ENCODE measurements at places on chromosomes 2 and 18. TPM values are rescaled to one million over a fixed set of nuclear protein-coding genes. Genes with fewer than 3 reads are reported as not detected.

Gene CCDC195
- not detected for total RNA-seq

Gene SLC66A3
- 8.1 TPM for total RNA-seq

Gene GKN2
- not detected for total RNA-seq

Gene KIF5C
- 421 TPM for total RNA-seq

Gene EMILIN1
- 6.2 TPM for total RNA-seq

Gene IL37
- not detected for total RNA-seq

Gene PRKAG3
- not detected for total RNA-seq

Gene LMAN2L
- 23.8 TPM for total RNA-seq

Gene TOGARAM2
- 2.3 TPM for total RNA-seq

Gene CD226
- total RNA-seq: 1.8 TPM

Gene GAL3ST2
- 0.69 TPM for total RNA-seq

Gene RIT2
- total RNA-seq: 59.3 TPM

Gene CRYGC
- not detected for total RNA-seq

Gene STEAP3
- 1.8 TPM for total RNA-seq

Gene SLC11A1
- total RNA-seq: 3.5 TPM

Gene SH3RF3
- 6.5 TPM for total RNA-seq

Gene KHK
- 8.8 TPM for total RNA-seq

Gene FOXD4L1
- 0.69 TPM for total RNA-seq

Gene ACAA2
- 25.6 TPM for total RNA-seq

Gene CD28
- 0.69 TPM for total RNA-seq

Gene HNMT
- 43.6 TPM for total RNA-seq

Gene DYSF
- total RNA-seq: 1.8 TPM

Gene XIRP2
- 0.92 TPM for total RNA-seq

Gene PKP4
- 105 TPM for total RNA-seq

Gene MC2R
- not detected for total RNA-seq

Gene MC5R
- total RNA-seq: 0.69 TPM

Gene NT5C1B
- not detected for total RNA-seq

Gene ASTL
- not detected for total RNA-seq

Gene MYCN
- 25.4 TPM for total RNA-seq

Gene CXCR1
- not detected for total RNA-seq

Gene CLEC4F
- total RNA-seq: not detected

Gene CYP20A1
- 33.7 TPM for total RNA-seq

Gene TEX44
- total RNA-seq: not detected

Gene SFT2D3
- total RNA-seq: 7.6 TPM

Gene ABCG5
- 0.23 TPM for total RNA-seq

Gene AMER3
- 33.7 TPM for total RNA-seq

Gene TXNDC2
- total RNA-seq: not detected

Gene HTR2B
- total RNA-seq: 0.23 TPM

Gene TTN
- 2.3 TPM for total RNA-seq

Gene GNAL
- 122 TPM for total RNA-seq

Gene TGFA
- 18.2 TPM for total RNA-seq

Gene IGFBP2
- total RNA-seq: 98.7 TPM
